Non-pigmented ciliary epithelial cell (primary cell): ENCODE measurements at places on chromosomes 2 and 18.

DNA sequence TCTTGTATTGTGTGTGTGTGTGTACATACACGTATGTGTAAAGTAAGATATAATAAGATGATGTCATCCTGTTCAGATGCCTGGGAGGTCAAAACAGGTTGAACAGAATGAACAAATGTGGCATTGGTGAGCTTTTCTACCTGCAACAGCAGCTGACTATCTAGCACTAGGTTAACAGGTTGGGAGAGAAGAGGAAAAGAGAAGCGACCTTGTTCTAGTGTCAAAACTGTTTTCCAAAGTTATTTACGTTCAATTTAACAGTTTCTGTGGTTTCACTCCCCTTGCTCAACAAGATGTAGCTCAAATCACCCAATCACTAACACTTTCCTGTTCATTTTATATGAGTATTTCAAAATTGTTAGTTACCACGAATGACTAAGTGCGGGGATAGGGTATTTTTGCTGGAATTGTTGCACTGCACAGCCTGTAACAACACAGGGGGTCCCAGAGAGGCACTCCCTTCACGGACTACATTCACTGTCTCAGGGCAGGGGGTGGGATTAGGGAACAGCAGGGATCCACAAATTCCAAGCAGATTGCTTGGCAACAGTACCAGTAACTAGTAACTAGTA is 67.5 kb upstream of the DTNB start:
- peak; percentile 19 for DNase-seq

DNA sequence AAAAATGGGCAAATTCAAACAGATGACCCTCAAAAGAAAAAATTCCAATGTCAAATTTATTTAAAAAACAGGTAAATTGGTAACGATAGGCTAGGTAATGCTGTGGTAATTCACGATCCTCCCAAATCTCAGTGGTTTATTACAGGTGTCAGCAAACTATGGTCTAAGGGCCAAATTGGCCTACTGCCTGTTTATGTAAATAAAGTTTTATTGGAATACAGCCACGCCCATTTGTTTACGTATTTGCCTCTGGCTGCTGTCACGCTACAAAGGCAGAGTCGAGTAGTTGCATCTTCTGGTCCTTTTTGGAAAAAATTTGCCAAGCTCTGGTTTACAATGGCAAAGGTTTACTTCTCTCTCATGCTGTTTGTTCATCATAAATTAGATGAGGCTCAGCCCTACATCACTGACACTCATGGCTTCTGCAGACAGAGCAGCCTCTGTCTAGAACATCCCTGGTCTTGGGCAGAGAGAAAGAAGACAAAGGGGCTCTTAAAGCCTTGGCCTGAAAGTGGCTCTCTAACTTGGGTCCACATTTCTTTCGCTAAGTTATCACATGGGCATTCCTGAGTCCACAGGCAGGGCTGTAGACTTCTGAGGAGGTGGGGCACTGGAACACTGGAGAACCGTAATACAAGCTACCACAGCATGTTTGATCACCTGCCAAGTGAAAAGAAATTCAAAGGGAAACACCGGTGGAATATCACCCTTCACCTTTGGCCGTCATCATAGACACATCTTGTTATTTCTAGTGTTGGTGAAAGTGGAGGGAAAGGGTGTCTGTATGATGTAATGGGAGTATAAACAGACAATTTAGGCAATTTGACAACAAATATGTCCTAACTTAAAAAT is 34.8 kb downstream of the SP110 start:
- DNase-seq: peak; percentile 10

GRCh38 chr2:106781196-106781595 is 104.8 kb downstream of the ST6GAL2 start:
- DNase-seq: no peak

- peak; percentile 72 for DNase-seq
These were observed 53.4 kb downstream of the LIMS1 start for GRCh38 chr2:108587621-108588020.

DNA sequence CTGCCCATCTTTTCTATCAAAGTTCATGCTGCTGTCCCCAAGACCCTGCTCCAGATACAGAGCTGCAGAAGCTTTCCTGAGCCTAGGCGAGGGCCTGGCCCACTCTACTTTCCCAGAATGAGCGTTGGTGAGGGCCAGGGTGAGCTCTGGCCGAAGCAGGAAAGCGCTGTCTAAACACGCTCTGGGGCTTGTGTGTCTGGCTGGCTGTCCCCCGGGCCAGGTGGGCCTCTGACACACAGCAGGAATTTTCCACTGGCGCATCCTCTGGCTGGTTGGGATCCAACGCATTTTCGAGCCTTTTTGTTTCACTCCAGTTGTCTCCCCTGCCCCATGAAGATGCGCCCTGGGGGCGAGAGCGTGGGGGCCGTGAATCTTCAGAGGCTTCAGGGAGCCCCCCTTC is 17.8 kb upstream of the KCNK3 start:
- DNase-seq: no peak

- no peak for DNase-seq
These were observed 29.3 kb upstream of the EPHA4 start for GRCh38 chr2:221601376-221601775.

DNA sequence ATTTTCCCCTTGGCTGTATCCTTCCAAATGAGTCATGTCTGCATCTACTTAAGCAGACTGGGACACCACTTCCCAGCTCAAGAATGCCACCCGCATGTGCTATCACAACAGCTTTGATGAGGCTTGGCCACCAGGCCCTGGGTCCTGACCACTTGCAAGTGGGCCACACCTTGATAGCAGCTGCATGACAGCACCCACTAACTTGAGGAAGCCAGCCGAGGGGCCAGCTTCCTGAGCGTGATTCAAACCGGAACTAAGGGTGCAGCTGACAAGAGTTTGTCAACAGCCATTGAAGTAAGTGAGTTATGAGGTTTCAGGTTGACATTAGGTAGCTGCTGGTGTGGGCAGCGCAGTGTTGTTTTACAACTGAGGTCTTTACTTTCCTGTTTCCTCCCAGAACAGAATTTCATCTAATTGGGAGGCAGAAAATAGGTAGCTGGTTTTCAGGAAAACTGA is 54.4 kb downstream of the EPHA4 start:
- peak; percentile 76 for DNase-seq

- no peak for DNase-seq
These were observed 17.9 kb downstream of the LDLRAD4 start for GRCh38 chr18:13236411-13236810.

GRCh38 chr2:189474526-189474925 is 33.3 kb downstream of the WDR75 start:
- DNase-seq: no peak

- DNase-seq: no peak
These were observed 2.9 kb downstream of the MAT2A start for GRCh38 chr2:85541753-85542457.

GRCh38 chr2:178473373-178473772 is 5.0 kb downstream of the FKBP7 start:
- no peak for DNase-seq

- peak; percentile 58 for DNase-seq
These were observed 58.2 kb downstream of the HS6ST1 start for GRCh38 chr2:128260239-128261138.

DNA sequence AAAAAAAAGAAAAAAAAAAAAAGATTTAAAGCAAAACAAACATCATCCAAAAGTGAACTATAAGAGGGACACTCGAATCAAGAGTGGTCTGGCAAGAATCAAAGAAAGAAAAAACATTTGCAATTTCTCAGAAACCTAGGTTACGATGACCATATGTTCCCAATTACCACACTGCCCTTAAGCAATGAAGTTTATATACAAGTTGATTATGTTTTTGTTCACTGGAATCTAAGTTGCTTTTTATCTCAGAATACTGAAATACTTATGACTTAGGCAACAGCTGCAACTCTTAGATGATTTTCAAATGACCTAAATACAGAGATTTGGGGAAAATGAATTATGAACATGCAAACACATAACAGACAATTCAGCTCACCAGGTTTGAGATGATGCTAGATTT is 597.1 kb upstream of the CHAC2 start:
- no peak for DNase-seq

GRCh38 chr2:142796161-142796560 is 81.3 kb upstream of the KYNU start:
- DNase-seq: no peak

DNA sequence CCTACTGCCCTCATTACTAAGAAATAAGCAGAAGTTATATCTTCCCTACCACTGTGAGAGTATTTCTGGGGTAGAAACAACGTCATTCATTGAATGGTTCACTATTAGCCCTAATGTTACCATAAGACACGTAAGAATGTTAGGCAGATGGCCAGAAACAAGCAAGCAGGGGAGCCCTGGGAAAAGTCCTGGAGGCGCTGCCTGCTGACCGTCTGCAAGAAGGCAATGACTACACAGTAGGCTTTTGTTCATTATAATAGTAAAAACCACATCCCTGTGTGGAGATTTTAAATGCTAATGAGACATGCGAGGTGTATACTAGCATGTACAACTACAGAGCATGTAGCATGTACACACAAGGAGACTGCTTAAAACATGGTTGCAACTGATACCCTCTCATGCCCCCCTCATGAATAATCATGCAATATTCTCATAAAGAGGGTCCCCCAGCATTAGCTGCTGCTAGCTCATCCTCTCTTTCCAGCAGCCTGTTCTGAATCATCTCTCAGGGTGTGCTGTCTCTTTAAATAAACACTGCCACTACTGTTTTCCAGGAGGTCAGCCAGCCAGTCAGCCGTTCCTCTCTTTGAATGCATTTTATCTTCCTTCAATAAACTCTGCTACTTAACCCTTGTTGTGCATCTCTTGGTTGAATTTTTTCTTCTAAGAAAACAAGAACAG is 23.6 kb downstream of the SUCLG1 start:
- no peak for DNase-seq

GRCh38 chr2:239586651-239587310 is 186.0 kb upstream of the HDAC4 start:
- DNase-seq: no peak

GRCh38 chr2:237549643-237550415 is 16.5 kb upstream of the PRLH start:
- no peak for DNase-seq

DNA sequence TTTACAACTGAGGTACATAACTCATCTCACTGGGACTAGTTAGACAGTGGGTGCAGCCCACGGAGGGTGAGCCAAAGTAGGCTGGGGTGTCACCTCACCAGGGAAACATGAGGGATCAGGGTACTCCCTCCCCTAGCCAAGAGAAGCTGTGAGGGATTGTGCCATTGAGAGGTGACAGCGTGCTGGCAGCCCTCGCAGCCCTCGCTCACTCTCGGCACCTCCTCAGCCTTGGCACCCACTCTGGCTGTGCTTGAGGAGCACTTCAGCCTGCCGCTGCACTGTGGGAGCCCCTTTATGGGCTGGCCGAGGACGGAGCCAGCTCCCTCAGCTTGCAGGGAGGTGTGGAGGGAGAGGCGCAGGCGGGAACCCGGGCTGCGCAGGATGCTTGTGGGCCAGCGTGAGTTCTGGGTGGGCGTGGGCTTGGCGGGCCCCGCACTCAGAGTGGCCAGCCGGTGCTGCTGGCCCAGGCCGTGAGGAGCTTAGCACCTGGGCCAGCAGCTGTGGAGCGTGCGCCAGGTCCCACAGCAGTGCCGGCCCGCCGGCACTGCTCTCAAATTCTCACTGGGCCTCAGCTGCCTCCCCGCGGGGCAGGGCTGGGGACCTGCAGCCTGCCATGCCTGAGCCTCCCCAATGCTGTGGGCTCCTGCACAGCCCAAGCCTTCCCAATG is 44.5 kb upstream of the FAM110C start:
- DNase-seq: no peak

DNA sequence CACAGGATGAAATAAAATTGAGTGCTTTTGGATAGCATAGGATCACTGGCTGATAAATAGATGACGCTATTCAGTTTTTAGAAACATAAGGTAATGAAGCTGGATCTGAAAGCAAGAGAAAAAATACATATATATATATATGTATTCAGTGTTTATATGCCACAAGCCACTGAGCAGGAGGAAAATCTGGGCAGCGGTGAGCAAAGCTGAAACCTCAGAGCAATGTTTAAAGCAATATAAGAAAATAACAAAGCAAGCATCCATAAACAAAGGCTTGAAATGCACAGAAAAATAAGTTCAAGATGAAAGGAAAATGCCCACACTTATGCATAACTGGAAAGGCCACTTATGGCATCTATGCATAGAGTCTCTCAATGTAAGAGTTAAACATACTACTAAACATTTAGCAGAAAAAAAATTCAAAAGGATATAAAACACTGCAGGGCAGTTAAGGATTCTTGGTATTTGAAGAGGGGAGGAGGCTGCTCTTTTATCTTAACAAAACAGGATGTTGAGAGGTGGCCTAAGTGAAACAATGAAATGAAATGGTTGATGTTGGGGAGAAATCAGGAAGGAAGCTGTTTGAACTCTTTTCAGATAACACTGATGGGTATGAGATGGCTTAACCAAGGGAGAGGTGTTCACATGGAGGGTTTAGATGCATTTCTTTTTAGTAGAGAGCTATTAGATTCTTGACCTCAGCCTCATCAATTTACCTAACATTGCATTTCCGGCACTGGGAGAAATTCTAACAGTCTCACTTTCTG is 129.1 kb downstream of the ARHGAP15 start:
- no peak for DNase-seq

DNA sequence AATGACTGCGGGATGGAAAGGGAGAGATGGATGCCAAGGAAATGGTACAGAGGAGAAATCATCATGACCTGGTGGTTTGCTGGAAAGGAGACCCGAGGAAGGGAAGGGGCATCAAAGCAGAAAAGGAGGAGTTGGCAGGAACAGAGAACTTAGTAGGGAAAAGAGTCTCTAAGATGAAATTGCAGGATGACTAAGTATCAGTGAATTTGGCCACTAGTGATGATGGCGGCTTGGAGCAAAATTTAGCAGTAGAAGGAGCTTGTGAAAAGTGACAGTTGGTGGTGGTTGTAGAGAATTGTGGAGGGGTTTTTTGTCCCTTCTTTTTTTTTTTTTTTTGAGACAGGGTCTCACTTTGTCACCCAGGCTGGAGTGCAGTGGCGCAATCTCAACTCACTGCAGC is 10.1 kb downstream of the METAP1D start:
- DNase-seq: no peak

- no peak for DNase-seq
These were observed 398.3 kb downstream of the GPD2 start for GRCh38 chr2:156834431-156834830.

DNA sequence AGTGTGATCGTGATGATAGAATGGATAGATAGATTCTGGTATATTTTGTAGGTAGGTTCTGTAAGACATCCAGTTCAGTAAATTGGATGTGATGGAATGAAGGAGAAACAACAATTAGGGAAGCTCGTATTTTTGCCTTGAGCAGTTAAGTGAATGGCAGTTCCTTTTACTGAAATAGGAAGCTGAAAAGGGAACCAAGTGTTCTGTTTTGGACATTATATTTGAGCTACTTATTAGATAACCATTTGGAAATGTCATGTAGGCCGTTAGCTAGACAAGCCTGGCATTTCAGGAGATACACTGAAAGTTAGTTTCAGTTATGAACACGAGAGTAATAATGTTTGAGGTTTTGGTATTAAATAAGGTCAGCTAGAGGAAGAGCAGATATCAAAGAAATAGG is 41.5 kb downstream of the MARCHF7 start:
- DNase-seq: no peak

- DNase-seq: peak; percentile 44
These were observed 175.1 kb downstream of the NCK2 start for GRCh38 chr2:105919826-105920225.

DNA sequence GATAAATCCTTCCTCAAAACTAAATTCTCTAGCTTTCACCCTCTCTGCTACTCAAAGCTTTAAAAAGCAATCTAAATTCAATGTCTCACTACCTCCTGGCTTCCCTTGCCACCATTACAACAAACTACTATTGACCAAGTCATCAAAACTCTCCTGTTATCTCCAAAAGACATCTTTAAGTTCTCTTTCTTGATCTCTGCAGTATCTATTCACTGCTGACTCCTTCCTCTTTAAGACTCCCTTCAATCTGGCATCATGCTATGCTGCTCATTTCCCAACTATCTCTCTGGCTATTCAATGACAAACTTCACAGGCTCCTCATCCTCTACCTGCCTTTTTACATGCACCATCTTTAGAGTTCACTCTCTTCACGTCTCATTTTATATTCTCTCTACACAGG is 5.9 kb downstream of the PPP3R1 start:
- DNase-seq: no peak
